Activated T-cell treated with anti-CD3 and anti-CD28 coated beads for 24 hours (primary cell): ENCODE measurements at places on chromosomes 3 and 15.
A peak's percentile ranks its signal among the peaks of the same experiment; 100 is the strongest.

GRCh38 chr3:100830931-100831330 is 121.6 kb downstream of the TFG start:
- DNase-seq, result no peak

- DNase-seq, result no peak
Observed at GRCh38 chr3:13846238-13846637, 33.6 kb downstream of the WNT7A start.

- DNase-seq, result no peak
Observed at GRCh38 chr15:98771541-98771940, 123.2 kb downstream of the IGF1R start.

- DNase-seq, result no peak
Observed at GRCh38 chr3:41188306-41188705, 11.0 kb upstream of the CTNNB1 start.

GRCh38 chr3:196694941-196695848 is 16.9 kb downstream of the CEP19 start:
- DNase-seq, result no peak

GRCh38 chr3:15390460-15390859 is 36.9 kb downstream of the METTL6 start:
- DNase-seq, result no peak

DNA sequence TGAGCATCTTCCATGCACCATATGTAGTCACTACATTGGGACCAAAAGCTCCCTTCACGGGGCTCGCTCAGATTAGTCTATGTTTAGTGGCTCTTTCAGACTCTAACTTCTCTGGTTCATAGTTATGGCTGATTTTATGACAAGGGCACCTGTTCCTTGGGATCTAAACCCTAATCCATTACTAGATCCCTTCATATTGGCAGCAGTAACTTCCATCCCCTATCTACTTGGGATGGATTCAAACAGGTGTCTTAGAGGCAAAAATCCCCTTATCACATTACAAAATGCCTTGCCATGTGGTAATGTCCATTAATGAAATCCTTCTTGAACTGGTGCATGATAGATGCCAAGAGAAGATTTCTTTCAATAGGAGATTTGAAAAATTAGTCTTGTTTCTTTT is 96.7 kb upstream of the TP63 start:
- DNase-seq, result no peak

GRCh38 chr3:78633626-78634025 is 1134.2 kb downstream of the ROBO1 start:
- no peak for DNase-seq

GRCh38 chr15:34776606-34777105 is 18.7 kb downstream of the ACTC1 start:
- DNase-seq, result no peak

- DNase-seq, result no peak
Observed at GRCh38 chr15:27573805-27574485, 525.2 kb downstream of the OCA2 start.

DNA sequence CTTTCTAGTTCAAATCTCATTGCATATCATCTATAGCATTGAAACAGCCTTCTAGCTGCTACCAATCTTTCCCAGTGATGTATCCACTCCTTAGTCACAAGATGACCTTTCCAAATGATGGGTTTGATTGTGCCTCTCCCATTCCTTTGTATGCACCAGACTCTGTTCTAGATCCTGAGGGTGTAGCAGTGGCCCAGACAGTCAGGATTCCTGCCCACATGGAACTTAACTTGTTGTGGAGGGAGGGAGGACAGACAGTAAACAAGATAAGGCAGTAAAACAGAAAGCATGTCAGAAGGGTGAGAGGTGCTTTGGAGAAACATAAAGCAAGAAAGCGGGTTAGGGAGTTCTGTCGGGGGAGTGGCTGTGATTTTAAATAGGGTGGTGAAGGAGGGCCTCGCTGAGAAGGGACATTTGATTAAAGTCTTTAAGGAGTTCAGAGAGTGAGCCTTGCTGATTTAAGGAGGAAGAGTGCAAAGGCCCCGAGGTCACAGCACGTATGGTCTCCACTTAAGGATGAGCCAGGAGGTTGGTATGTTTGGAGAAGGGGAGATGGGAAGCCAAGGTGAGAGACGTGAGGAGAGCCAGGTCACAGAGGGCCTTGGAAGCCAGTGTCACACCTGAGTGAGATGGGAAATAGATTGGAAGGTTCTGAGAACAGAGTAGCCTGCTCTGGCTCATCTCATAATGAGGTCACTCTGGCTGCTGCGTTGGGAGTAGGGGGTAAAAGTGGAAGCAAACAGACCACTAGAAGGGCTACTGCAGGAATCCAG is 38.3 kb downstream of the FAM43A start:
- no peak for DNase-seq

DNA sequence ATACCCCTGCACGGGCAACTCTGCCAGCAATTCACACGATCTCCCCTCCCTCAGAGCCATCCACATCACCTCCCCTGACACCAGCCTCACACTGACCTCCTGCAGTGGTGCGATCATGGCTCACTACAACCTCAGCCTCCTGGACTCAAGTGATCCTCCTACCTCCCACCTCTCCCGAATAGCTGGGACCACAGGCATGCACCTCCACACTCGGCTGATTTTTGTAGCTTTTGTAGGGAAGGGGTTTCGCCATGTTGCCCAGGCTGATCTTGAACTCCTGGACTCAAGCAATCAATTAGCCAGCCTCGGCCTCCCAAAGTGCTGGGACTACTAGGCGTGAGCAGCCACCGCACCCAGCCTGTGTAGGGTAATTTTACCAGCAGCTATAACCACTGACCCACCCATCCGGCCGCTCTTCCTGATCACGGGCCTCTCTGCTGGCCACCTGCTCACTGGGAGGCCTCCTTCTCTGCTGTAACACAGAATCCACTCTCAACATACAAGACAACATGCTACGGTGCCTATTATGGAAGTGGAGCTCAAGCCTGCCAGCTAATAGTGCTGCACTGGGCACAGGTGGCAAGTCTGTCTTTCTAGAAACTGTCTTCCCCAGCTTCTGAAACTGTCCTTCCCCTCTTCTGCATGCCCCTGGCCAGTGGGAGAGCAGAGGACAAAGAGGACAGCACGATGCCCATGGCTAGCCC is 4.6 kb downstream of the GP9 start:
- no peak for DNase-seq

GRCh38 chr15:85730001-85730820 is 64.5 kb downstream of the KLHL25 start:
- DNase-seq, result peak; percentile 38

DNA sequence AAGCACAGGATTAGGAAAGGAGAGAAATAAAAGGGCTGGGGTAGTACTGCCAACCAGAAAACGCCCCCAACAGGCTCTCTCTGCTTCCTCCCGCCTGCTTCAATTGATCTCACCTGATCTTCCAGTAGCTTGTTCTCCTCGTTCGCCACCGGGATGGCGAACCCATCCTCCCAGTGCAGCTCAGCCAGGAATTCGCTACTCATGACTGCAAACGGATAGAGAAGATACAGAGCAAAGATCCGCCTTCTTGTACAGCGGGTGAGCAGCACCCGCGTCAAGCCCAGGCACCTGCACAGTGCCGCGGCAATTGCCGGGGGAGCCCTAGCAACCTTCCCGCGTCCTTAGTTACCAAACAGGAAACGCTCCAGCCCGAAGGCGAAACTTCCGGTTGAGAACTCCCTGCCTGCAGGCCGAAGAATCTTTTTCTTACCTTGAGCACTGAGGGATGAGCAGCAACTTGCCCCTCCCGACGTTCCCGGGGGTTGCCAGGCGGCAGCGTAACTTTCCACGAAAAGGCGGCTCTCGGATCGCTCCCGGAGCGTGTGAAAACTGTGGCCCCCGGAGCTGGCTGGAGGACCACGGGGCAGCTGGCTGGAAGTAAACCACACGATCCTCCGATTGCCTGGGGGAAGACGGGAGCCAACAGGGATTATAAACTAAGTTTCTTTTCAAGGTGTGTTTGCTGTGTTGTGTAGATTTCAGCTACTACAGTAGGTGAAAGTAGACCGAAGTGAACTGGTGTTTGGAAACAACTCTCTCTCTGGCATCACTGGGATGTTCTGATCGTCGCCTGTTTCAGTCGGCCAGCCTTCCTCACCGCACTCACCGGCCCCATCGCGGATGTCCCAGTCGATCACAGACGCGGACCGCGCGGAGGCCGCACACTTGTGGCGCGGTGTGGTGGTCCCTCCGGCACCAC is at the start of gene CCDC39:
CCDC39 (minus strand) TSS at position 312 of the 919 bp plus-strand sequence; CDS start at position 203, 109 bp downstream.
- DNase-seq, result peak; percentile 75

DNA sequence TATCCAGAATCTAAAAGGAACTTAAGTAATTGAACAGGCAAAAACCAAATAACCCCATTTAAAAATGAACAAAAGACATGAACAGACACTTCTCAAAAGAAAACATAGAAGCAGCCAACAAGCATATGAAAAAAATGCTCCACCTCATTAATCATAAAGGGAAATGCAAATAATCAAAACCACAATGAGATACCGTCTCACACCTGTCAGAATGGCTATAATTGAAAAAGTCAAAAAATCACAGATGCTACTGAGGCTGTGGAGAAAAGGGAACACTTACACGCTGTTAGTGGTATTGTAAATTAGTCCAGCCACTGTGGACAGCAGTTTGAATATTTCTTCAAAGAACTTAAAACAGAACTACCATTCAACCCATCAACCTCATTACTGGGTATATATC is 220.7 kb downstream of the MEX3B start:
- no peak for DNase-seq

GRCh38 chr3:19093084-19093483 is 55.2 kb upstream of the KCNH8 start:
- DNase-seq, result no peak

DNA sequence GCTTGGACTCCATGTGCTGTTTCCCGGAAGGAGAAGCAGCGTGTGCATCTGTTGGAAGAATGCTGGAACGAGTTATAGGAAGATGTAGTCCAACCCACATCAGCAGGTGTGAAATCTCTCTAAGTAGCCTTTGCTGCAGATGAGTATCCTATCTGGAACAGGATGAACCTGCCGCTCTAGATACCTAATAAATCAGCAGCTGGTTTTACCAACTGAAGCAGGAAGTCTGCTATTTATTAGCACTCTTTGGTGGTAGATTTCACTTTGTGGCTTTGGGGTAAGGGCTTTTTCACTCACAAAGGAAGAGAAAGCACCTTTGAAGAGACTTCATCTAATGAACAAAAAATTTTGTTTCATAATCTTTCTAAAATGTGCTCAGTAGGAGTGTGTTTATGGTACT is 66.4 kb downstream of the DCUN1D1 start:
- no peak for DNase-seq

DNA sequence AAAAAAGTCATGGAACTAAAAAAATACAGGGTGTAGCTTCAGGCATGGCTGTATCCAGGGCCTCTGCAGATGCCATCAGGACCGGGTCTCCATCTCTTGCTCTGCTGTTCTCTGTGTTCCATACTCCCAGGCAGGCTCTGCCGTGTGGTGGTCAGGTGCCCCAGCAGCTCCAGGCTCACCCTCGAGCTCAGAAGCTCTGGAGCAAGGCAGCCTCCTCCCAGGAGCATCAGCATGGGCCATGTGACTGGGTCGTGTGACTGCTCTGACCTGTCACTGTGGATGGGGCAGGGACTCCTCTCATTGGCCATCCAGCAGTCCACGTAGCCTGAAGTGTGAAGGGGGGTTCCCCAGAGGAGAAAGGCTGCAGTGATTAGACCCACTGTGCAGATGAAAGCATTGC is 8.5 kb downstream of the FBLN2 start:
- no peak for DNase-seq

GRCh38 chr15:48596415-48596814 is 49.1 kb downstream of the FBN1 start:
- no peak for DNase-seq

DNA sequence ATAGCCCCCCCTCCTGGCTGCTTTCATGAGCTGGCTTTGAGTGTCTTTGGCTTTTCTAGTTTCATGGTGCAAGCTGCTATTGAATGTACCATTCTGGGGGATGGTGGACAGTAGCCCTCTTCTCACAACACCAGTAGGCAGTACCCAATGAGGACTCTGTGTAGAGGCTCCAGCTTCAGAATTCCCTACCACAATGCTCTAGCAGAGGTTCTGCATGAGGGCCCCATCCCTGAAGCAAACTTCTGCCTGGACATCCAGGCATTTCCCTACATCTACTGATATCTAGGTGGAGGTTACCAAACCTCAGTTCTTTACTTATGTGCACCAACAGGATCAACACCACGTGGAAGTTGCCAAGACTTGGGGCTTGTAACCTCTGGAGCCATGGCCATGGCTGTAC is 1742.9 kb downstream of the SI start:
- no peak for DNase-seq

- DNase-seq, result no peak
Observed at GRCh38 chr3:42723219-42723618, 20.6 kb upstream of the HHATL start.

GRCh38 chr3:126459111-126459762 is 16.5 kb downstream of the ZXDC start:
- no peak for DNase-seq

- DNase-seq, result peak; percentile 11
Observed at GRCh38 chr3:118817748-118818165, 216.9 kb downstream of the IGSF11 start.

GRCh38 chr3:29249829-29250345 is 31.0 kb upstream of the RBMS3 start:
- no peak for DNase-seq

GRCh38 chr3:14124223-14124614 is 451 bp downstream of the CHCHD4 start:
- peak; percentile 67 for DNase-seq

GRCh38 chr15:48012191-48012590 is 108.6 kb upstream of the SLC24A5 start:
- no peak for DNase-seq

DNA sequence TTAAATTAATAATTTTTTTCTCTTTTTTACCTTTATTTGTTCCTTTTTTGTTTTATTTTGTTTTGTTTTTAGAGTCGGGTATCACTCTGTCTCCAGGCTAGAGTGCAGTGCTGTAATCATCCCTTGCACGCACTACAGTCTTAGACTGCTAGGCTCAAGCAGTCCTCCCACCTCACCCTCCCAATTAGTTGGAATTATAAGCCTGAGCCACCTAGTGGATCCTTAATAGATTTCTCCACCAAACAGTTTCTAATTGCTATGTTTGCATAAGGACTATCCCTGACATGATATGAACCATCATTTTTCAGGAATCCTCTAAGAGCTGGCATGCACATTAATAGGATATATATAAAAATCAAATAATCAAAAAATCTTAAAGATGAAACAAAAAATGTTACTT is 993.2 kb downstream of the OTOL1 start:
- no peak for DNase-seq

- no peak for DNase-seq
Observed at GRCh38 chr3:165191491-165191890, 4.7 kb downstream of the SLITRK3 start.

DNA sequence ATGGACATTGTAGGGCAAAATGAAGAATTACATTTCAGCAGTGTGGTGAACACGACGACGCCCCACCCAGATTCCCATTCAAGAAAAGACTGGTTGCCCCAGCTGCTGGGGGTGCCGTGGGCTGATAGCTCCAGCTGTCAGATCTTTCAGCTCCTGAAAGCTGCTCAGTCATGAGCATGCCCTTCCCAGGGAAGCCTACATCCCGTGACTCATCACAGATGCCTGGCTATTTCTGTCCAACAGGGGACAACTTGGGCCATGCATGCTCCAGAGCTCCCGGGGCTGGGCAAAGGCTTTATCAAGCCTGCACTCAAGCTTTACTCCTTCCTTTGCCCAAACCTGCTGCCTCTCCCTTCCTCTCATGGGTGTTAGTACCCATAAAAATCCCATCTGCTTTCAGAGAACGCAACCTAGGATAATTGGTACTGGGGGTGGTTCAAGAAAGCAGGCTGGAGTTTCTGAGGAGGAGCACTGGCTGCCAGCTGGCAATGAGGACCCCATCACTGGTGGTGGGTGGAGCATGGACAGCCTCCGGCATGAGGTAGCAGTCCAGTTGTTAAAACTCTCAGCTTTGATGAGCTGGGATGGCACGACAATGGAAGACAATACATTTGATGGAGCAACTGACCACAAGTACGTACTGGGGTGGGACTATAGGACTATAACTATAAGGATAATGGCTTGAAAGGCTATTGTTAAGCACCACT is 16.4 kb upstream of the ST8SIA2 start:
- no peak for DNase-seq
